Femur (tissue), 1 donor: ENCODE measurements at places on chromosomes 13 and 19.

- DNase-seq: no peak
These were observed 164.8 kb upstream of the KL start for GRCh38 chr13:32851083-32852069.

- DNase-seq: no peak
These were observed 43.0 kb upstream of the CSNK1A1L start for GRCh38 chr13:37148501-37148900.

DNA sequence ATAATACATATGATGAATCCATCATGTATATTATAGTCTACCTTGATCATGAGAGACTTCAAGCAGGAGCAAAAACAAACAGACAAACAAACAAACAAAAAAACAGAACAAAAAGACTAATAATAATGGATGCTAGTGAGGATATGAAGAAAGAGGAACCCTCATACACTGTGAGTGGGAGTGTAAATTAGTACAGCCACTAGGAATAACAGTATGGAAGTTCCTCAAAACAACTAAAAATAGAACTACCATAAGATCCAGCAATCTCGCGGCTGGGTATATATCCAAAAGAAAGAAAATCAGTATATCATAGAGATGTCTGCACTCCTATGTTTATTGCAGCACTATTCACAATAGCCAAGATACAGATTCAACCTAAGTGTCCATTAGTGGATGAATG is 7.0 kb upstream of the DLEU7 start:
- DNase-seq: no peak

GRCh38 chr19:38170334-38170733 is 53.7 kb downstream of the DPF1 start:
- no peak for DNase-seq

DNA sequence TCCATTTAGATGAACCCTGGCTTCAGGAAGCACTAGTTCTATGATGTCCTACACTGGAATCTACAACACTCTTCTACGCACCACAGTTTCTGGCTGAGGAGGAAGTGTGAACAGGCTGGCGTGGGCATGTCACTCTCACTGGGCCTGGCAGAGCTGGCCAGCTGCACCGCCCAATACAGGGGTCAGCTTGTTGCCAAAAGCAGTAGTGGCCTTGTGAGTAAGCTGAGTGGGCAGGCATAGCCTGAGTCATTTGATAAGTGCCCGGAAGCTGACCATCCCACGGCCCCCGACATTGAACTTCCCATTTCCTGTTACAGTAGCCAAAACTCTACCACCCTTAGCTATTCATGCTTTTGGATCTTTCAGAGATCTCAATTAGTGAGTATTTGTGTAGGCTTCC is 240.9 kb upstream of the SERP2 start:
- no peak for DNase-seq

- peak; percentile 88 for DNase-seq
These were observed 5.0 kb downstream of the CLEC11A start for GRCh38 chr19:50728084-50728737.

GRCh38 chr13:49210669-49211068 is 9.5 kb upstream of the MLNR start:
- no peak for DNase-seq

GRCh38 chr19:46944123-46944748 is 75.4 kb upstream of the NPAS1 start:
- DNase-seq: no peak

- DNase-seq: no peak
These were observed 826.9 kb upstream of the PCDH9 start for GRCh38 chr13:68056816-68057710.

- no peak for DNase-seq
These were observed 630.6 kb downstream of the UQCRFS1 start for GRCh38 chr19:28582344-28582743.

- DNase-seq: no peak
These were observed 2325.6 kb upstream of the PCDH20 start for GRCh38 chr13:63741029-63741813.

DNA sequence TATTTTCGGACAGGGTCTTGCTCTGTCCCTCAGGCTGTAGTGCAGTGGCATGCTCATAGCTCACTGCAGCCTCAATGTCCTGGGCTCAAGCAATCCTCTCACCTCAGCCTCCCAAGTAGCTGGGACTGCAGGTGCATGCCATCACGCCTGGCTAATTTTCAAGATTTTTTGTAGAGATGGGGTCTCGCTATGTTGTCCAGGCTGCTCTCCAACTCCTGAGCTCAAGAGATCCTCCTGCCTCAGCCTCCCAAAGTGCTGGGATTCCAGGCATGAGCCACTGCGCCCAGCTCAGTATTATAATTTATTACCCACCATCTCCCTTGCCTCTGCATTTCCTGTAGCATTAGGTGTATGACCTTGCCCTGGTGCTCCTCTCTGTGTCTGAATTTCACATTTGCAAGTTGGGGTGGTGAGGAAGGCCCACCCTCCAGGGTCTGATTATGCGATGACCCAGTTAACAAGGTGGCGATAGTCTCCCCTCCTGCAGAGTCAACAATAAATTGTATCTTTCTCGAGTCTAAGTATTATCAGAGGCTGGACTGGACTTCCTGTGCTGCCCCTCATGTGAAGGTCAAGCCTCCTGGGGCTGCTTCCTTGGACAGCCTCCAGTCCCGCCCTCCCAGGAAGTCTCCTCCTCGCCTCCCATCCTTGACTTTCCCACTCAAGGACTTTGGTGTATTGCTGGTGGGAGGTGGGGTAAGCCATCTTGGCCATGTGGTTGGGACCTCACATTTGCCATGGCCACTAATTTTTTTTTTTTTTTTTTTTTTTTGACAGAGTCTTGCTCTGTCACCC is 1.5 kb upstream of the TUBB4A start:
- no peak for DNase-seq

DNA sequence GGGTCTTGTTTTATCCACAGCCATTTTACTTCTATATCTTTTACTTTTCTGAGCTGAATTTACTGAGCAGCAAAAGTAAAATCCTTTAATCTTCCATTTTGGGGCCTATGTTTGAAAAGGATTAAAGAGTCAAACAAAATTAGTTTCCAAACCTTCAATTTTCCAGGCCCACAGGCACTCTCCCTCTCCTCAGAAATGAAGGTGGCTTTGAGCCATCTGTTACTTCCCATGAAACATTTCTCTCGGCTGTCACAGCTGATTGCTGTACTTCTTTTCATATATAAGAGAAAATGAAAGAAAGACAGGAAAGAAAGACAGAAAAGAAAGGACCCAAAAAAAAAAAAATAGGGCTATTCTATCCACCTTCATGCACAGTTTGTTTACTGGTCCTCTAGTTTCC is 194.9 kb downstream of the LACC1 start:
- no peak for DNase-seq

GRCh38 chr13:112705286-112705685 is 15.4 kb downstream of the ATP11A start:
- no peak for DNase-seq

- DNase-seq: peak; percentile 54
These were observed 717 bp downstream of the SPRYD7 start for GRCh38 chr13:49935171-49936074.

GRCh38 chr19:34155686-34156085 is 16.6 kb upstream of the LSM14A start:
- no peak for DNase-seq

- DNase-seq: peak; percentile 72
These were observed 275.6 kb downstream of the TSHZ3 start for GRCh38 chr19:31073485-31074198.

DNA sequence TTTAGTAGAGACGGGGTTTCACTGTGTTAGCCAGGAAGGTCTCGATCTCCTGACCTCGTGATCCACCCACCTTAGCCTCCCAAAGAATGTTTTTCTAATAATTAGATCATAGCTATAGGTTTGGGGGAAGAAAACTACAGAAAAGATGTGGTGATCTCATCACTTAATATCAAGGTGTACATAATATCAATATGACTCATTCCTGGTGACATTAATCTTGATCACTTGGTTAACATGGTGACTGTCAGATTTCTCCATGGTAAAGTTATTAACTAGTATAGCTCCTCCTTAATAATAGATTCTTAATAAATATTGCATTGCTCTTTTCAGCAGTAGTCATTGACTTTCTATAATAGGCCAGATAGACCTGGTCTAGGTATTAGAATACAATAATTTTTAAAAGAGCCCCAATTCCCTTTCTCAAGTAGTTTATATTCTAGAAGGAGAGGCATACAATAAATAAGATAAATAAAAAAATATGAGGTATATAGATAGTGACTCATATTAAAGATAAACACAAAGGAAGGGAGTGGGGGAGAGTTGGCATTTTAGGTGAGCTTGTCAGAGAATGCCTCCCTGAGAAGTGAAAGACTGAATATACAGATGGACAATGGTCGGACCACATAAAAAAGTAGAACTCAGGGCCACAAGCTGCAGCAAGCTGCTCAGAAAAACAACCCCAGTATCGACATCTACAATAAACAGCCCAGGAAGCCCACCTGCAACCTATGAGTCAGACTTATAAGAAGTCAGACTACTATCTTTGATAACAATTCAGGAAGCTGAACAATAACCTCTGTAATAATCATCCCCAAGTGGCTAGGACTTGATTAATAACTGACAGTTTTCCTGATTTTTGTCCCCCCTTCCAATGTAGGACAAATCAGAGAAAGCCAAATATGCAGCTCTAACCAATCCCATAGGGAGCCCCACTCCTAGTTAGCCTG is 210.8 kb downstream of the RFC3 start:
- no peak for DNase-seq

GRCh38 chr19:7611541-7612279 is 16.0 kb downstream of the CAMSAP3 start:
- peak; percentile 9 for DNase-seq

- DNase-seq: no peak
These were observed 35.9 kb downstream of the COG3 start for GRCh38 chr13:45500492-45501174.

DNA sequence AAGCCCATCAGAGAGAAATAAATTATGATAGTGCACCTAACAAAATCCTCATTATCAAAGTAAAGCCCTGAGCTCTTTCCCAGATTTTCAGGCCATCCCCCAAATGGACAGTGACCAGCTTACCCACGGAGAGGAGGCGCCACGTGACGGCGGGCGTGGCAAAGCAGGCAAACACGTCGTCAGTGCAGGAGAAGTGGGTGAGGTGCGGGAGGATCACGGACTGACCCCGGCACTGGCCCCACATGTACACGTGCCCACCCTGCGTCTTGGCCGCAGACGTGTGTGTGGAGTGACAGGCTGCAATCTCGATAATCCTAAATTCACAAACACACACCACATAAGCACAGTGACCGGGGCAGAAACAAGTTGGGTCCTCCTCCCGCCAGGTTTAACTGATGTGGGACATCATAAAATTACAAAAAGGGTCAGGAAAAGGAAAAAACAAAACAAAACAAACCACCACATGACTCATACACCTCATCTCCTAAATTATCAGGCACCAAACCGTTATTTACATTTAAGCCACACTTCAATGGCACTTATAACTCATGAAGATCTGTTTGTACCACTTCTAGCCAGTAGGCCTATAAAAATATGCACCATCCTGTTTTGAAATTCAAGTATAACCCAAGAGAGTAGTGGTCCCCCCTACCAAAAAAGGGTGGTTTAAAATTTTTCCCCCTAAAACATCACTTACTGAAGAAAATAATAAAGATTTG is 30.1 kb downstream of the RCBTB2 start:
- no peak for DNase-seq

DNA sequence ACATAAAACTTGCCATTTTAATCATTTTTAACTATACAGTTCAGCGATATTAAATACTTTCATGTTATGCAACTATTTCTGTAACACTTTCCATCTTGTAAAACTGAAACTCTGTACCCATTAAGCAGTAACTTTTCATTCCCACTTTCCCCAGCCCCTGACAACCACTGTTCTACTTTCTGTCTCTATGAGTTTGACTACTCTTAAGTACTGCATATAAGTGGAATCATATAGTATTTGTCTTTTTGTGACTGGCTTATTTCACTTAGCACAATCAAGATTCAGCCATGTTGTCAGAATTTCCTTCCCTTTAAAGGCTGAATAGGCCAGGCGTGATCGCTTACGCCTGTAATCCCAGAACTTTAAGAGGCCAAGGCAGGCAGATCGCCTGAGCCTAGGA is 56.2 kb downstream of the ARHGAP35 start:
- no peak for DNase-seq

- DNase-seq: no peak
These were observed 57.6 kb upstream of the ZNF527 start for GRCh38 chr19:37313335-37313627.

DNA sequence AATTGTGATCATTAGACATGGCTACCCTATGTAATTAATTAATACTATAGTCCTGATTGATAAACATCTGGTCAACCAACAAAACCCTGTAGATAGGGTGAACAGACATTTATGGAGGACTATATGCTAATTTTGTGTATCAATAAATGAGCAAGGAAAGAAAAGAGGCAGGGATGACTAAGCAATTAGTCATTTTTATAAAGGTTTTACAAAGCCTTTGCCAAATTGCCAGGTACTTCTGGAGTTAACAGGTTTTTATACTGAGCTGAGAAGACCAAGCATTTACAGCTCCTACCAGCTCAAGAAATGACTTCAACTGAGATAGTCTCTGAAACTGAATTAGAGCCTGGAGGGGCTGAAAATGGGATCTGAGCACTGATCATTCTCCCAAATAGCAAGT is 186.8 kb upstream of the PRR20A start:
- DNase-seq: no peak
